ENCODE measurements at places on chromosomes 16 and 17. TPM values are rescaled to one million over a fixed set of nuclear protein-coding genes. Genes with fewer than 3 reads are reported as not detected.
A peak's percentile ranks its signal among the peaks of the same experiment; 100 is the strongest.

DNA sequence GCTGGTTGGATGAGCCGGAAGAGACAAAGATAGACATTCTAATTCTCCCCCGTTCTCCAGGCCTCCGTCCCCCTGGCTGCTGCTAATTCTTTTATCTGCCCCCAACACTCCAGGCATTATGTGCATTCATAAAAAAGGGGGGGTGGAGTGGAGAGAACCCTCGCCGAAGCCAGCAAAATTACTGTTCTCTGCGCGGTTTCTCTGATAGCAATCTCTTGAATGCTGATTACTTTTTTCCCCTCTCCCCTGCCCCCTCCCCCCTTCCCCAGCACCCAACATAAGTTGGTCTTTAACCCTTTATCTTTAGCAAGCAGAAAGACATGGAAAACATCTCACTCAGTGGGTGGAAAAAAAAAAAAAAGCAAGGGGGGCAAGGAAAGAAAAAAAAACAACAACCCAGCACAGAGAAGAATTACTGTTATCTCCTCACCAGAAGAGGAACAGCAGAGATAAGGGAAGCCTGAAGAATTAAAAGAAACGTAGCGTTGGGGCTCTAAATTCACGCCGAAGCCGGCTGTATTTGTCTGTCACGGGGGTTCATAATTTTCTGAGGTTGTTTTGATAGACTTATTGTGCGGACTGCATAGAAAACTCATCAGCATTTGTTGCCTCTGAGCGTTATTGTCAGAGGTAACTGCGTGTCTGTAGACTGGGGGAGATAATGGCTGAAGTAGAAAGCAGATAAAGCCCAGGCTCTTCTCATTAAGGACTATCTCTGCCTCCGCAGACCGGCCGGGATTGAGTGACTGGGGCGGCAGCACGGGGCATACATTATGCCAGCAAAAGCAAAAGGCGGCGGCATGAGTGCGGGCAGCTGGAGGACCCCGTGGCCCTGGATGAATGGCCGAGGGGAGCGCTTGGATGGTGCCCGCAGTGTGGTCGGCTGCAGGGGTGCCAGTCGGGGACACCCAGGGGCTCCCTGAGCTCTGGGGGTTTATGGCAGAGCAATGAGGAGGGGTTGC is 126.9 kb downstream of the MRM1 start:
- no peak for DNase-seq

DNA sequence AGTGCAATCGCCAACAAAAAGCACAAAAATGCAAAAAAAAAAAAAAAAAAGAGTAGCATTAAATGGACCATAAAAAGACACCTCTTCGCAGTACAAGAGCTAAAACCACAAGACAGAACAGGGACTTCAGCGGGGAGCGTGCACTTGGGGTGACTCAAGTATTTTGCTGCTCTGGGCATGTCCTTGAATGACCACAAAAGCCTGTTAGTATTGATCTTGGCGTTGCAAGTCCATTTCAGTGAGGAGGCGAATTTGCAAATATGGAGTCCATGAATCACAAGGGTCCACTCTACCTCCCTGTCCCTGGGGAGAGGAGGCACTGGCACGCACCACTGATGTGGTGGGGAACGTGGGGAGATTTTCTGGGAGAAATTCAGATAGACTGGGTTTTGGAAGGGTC is 78.9 kb downstream of the CNGB1 start:
- DNase-seq: no peak

Gene KCNJ18
- total RNA-seq: not detected

GRCh38 chr16:88730632-88731607 is 24.6 kb downstream of the CTU2 start:
- no peak for DNase-seq

DNA sequence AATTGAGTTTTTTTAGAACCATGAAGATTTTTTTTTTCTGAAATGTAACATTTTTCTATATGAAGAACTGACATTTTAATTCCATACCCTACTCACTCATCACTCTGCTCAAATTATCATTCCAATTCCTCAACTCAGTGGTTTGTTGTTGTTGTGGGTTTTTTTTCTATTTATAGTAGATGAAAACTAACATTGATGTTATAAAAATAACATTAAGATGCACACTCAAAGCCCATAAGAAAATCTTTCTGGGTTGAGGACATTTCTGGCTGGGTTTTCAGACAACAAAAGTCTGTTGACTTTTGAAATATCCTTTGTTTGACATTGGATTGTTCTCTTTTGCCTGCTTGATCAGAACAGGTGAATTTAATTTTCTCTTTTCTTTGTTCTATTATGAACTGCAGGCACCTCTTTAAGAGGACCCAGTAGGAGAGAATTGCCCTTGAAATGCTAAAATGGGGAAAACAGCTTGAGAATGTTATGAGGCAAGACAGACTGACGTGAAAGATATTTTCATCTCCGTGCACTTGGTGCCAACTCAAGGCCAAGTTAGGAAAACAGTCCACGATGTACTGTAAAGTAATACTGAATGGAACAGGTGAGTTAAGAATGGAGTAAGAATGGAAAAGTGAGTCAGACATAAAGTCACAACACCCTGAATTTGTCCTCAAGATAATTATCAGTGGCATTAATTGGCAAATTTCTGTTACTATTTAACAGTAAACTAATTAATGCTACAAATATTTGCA is 16.1 kb upstream of the ABCA5 start:
- DNase-seq: no peak

- peak; percentile 94 for DNase-seq
Measured at GRCh38 chr17:47229535-47230443, 20.6 kb downstream of the MYL4 start.

- no peak for DNase-seq
Measured at GRCh38 chr17:42814633-42815399, 9.3 kb downstream of the BECN1 start.

DNA sequence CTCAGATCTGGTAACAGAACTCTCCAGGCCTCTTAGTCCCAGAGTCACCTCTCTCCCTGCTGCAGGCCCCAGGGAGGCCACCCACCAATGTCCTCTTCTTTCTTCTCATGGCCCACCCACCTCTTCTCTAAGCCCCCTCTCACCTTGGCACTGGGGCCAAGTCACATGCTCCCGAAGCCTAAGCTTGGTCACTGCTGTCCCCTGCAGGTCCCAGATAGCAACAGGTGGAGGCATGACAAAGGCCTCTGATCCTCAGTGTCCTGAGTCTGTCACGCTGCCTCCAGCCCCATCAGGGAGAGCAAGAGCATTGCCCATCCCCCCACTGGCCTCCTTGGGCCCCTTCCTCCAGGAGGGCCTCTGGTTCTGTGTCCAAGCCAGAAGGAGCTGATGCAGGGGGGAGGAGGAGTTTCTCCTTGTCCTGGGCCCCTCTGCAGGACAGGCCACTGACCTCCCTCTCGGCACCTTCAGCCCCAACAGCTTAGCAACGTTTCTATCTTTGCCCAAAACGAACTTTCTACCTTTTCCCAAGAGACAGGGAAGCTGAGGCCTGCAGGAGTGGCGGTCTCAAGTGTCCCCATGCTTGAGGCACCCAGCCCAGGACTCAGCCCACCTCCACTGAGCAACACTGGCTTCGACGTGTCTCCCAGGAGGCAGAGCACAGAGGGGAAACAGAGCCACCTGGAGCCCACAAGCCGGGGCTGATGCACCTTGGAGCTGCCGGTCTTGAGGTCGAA is 8.6 kb downstream of the P2RX1 start:
- DNase-seq: peak; percentile 79

DNA sequence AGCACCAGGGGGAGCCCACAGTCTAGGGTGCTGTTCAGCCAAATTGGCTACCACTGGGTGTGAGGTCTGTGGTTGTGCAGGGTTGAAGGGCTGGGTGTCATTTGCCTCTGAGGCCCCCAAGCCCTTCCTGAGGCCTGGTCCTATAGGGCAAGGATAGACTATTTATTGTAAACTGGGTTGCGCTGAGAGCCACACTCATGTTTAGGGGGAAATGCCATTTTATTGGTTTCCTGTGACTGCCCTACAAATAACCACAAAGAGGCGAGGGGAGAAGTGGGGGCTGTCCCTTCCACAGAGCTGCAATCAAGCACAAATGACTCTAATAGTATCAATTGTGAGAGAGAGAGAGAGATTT is 3.6 kb upstream of the ZCCHC14 start:
- no peak for DNase-seq

DNA sequence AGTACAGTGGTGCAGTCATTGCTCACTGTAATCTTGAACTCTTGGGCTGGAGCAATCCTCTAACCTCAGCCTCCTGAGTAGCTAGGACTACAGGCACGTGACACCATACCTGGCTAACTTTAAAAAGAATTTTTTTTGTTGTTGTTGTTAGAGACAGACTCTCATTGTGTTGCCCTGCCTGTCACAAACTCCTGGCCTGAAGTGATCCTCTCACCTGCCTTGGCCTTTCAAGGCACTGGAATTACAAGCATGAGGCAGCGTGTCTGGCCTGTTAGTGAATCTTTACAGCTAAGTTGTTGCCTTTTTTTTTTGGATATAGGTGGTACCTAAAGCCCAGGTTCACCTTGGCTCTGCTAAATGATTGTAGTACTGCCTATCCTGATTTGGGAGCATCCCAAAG is 290.6 kb downstream of the BCAS3 start:
- no peak for DNase-seq

Gene GEMIN4
- 54.7 TPM for total RNA-seq

GRCh38 chr17:65685110-65685509 is 123.7 kb upstream of the AXIN2 start:
- DNase-seq: no peak

DNA sequence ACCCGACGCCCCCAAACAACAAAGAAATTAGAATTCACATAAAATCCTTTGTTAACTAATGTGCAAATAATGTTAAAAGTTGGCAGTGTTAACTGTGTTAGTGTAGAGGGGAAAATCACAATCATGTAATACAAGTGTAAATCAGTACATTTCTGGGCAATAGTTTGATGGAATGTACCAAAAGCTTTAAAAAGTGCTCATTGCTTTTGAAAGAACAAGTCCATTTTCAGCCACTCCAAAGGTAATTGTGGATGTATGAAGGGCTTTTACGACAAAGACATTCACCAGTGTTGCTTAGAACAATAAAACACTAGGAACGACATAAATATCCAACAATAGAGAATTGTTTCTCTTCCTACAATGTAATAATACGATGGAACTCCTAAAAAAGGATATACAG is 9.1 kb downstream of the GLOD4 start:
- DNase-seq: no peak

Gene TANC2
- total RNA-seq: 7.3 TPM

- no peak for DNase-seq
Measured at GRCh38 chr17:66850692-66851091, 15.8 kb downstream of the CACNG5 start.

DNA sequence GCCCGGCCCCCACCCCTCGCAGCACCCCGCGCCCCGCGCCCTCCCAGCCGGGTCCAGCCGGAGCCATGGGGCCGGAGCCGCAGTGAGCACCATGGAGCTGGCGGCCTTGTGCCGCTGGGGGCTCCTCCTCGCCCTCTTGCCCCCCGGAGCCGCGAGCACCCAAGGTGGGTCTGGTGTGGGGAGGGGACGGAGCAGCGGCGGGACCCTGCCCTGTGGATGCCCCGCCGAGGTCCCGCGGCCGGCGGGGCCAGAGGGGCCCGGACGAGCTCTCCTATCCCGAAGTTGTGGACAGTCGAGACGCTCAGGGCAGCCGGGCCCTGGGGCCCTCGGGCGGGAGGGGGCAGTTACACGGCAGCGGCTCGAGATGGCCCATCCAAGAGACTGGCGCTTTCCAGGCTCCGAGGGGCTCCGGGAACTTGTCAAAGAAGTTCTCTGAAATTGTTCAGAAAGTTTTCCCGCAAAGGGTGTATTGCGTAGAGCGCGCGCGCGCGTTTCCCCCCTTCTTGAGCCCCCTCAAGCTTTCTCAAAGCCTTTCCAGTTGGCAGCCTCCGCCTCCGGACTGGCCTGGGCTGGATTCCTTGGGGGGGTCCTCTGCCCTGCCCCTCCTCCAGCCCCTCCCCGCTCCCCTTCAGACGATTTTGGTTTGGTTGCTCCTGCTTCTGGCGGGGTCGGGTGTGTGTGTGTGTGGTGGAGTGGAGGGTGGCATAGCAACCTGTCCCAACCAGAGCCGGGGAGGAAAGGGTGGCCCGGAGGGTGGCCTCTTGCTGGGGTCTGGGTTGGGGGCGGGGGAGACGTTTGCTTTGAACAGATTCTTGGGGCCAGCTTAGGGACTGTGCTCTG is 504 bp downstream of the ERBB2 start:
- DNase-seq: no peak

Gene MAP3K14
- 7.8 TPM for total RNA-seq

DNA sequence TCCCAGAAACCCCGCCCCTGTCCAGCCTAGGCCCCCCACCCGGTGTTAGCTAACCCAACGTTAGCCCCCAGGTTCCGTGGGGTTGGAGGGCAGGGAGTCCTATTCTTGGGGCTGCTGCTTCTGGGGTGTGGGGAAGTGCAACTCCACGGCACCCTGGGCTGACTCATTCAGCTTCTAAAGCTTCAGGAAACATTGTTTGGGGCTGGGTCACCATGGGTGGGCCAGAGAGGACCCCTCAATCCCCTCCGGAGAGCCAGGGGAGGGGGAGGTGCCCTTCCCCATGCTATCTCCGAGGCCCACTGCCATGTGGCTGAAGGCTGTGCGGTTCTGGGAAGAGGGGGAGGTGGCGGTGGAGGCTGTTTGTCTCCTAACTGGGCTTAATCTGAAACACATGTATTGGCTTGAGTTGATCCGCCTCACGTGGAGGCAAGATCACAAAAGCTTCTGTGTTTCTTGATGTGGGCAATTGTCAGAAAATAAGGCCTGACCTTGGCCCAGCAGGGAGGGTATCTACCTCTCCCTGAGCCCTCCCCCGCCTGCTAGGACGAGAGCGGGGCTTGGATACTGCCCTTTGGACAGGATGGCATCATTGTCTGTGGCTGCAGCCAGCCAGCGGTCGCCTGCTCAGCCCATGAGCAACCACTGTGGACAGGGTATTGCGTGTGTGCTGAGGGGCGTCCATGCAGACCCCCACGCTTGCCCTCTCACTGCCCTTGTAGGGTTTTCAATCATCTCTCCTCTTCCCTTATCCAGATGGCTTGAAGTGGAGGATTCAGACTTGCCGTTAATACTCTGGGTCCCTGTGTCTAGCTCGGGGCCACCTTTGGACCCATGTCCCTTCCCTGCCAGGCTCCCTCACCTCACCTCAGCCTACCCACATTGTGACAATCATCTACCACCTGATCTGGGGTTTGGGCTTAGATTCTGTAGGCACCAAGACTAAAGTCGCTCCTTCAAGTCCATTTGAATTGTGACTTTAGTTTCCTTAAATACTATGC is 1.3 kb downstream of the SERPINF1 start:
- no peak for DNase-seq

Gene POLR2A
- total RNA-seq: 154 TPM

Gene C16orf46
- 2.0 TPM for total RNA-seq

GRCh38 chr16:81797443-81797842 is 18.4 kb downstream of the PLCG2 start:
- DNase-seq: no peak

Measured in H9 (cell line).